ENCODE measurements at places on chromosomes 16 and 17.
A peak's percentile ranks its signal among the peaks of the same experiment; 100 is the strongest.

- DNase-seq, result no peak
Measured at GRCh38 chr17:66715745-66716156, 119.2 kb upstream of the CACNG5 start.

DNA sequence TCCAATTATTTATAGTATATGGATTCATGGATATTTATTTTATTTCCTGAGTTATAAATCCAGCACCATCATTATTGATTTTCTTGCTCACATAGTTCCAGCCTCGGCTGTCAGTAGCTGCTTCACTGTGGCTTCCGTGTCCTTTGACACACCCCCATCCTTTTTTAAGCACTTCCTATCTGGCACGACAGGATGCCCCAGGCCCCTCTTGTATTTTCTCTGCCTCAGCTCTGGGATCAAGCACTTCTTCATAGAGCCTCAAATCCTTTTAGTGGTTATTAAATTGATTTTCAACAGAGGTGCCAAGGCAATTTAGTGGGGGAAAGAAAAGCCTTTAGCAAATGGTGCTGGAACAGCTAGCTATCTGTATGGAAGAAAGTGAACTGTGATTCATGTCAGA, 59.8 kb downstream of the GAN start:
- no peak for DNase-seq

DNA sequence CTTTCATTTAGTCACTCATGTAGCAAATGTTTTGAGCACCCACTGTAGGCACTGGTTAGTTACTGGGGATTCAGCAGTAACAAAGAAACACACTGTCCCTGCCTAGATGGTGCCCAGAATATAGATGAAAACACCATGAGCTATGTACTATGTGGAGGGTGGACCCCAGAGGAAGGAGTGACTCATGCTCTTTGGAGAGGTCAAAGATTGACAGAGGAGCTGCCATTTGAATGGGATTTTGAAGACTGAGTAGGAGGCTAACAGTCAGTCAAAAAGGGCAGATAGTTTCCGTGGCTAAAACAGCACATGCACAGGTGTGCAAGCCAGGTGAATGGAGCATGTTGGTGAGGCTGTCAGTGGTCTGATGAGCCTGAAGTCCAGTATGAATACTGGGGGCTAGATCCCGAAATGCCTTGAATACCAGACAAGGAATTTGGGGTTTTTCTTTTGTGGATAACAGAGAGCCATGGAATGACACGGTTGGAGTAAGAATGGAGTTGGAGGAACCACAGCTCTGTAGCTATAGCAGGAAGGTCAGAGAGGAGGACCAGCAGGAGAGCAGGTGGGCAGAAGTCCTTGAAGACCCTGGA, 6.1 kb downstream of the IL21R start:
- no peak for DNase-seq

GRCh38 chr17:78815696-78816095, 24.9 kb downstream of the USP36 start:
- DNase-seq, result no peak

GRCh38 chr17:63173903-63174302, 207.9 kb downstream of the TANC2 start:
- DNase-seq, result no peak

DNA sequence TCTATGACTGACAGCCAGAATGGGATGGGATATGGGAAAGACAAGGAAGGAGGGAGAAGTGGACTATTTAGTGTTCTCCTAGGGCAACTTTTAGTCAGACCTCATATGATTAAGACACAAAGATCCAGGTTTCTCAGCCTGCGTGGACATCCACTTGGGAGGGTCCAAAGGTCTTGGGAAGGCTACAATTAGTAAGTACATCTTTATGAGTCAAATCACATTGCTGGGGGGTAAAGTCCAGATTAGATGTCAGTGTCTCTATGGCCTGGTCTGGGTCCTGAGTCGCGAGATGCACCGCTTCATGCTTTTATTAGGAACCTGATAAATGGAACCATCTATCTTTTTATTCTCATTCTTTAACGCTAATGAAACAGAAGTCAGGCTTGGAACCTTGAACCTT, 378.4 kb upstream of the ASIC2 start:
- no peak for DNase-seq

- peak; percentile 55 for DNase-seq
Measured at GRCh38 chr16:80569440-80570105, 28.8 kb downstream of the DYNLRB2 start.

DNA sequence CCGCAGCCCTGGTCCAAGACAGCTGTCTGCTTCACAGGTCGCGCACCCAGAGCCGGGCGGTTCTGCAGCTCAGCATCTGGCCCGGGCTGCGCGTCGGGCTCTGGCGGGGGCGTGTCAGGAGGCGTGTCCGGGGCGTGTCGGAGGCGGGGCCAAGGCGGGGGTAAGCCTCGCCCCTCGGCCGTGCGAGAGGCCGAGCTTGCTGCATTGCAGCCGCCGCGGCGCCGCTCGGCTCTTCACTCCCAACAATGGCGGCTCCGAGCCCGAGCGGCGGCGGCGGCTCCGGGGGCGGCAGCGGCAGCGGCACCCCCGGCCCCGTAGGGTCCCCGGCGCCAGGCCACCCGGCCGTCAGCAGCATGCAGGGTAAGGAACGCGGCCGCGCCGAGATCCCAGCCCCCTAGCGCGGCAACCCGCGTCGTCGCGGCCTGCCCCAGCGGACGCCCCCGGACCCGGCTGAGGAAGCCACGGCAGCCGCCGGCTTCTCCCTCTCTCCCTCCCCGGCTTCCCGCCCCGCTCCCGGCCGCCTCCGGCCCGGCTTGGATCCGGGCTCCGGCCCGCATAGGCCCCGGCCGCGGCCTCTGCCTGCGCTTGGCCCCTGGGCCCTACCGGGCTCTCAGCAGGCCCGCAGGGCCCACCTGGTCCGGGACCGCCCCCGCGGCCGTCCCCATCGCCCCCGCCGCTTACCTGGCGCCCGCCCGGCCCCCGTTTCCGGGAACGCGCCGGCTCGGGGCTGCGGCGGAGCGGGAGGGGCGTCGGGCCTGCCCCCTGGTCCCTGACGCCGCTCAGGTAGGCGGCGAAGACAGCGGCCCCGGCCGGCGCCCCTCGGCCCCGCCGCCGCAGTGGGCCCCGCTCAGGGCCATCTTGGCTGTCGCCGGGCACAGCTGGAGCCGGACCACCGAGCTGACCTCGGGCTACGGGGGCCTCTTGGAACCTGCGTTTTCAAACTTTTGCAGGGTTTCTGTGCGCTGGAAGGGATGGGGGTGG, at the start of gene MAP2K4:
Gene MAP2K4, plus strand, starts transcription at position 236 of the 981 bp plus-strand sequence. Its CDS starts 10 bp downstream, at position 246.
- DNase-seq, result peak; percentile 91

DNA sequence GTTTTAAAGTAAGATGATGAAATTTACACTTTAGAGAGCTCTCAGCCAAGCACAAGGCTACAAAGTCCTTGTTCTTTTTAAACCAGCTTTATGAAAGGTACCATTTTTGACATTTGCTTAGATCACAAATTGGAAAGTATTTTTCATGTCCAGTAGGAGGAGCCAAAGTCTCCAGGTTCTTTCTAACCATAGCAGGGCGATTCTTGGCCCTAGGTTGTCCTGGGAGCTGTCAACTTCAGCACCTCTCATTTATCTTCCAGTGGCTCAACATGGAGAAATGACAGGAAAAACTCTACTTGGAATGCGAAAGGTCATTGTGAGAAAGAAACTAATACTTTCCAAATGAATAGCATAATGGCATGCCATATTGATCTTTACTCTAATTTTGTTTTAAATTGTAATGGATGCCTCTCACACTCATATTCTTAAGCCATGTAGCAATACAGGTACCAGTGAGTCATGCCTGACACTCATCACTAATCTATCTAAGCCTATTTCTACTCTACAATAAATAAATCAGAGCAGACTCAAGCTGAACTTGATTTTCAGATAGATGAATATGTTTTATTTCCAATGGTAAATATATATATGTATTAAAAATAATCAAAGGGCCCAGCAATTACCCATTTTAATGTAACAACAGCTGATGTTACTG, 919.1 kb upstream of the EEF2KMT start:
- no peak for DNase-seq

DNA sequence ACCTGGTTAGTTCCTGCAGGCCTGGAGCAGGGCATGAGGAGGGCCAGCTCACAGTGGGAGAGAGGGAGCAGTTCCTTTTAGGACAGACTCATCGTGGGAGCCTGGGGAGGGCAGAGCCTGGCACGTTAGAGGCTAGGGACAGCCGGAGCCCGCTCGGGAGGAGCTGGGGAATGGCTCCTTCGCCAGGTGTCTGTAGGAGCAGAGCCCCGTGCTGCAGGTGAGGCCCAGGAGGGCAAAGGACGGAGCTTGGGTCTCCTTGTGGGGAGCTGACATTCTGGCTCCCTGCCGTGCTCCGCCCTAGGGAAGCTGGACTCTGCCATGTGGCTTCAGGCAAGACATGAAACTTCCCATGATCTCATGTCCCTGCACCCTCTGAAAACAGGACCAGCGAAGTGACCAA, 18.7 kb upstream of the MTSS2 start:
- DNase-seq, result no peak

- DNase-seq, result no peak
Measured at GRCh38 chr17:79938336-79939093, 97.2 kb downstream of the TBC1D16 start.

- DNase-seq, result no peak
Measured at GRCh38 chr17:34151102-34151501, 104.0 kb upstream of the CCL2 start.

GRCh38 chr17:55334881-55335540, 70.3 kb downstream of the HLF start:
- no peak for DNase-seq

DNA sequence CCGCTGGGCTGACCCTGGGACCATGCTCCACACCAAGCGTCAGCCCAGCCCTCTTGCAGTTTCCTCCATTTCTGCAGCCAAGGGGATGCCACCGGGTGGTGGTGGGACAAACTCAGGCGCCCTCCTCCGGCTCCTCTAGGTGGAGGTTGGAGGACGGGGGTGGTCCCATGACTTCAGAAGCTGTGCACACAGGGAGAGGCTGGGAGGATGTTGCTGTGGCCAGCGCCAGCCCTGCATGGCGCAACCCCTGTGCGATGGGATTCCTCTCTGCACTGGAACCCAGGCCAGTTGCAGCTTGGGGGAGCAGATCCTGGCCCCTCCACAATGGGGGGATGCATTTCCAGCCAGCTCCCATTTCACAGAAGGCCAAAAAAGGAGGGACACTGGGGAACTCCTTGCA, 246.5 kb downstream of the C16orf95 start:
- no peak for DNase-seq

DNA sequence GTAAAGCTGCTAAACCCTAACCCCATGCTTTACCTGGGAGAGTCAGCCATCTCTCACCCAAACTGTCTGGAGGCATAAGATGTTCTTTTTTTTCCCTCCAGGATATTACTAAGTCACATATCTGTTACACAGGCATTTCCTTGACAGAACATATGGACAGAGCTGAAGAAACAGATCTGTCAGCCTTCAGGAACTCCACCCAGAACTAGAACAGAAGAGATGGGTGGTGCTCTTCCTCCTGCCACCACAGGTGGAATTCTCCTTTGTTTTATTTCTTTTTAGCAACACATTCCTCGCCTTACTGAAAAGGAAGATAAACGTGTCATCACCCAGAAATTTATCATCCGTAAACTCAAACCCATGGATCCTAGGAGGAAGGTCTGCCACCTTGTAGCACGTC, 8.8 kb downstream of the MYCBPAP start:
- no peak for DNase-seq

- DNase-seq, result no peak
Measured at GRCh38 chr16:24011237-24011636, 175.5 kb downstream of the PRKCB start.

DNA sequence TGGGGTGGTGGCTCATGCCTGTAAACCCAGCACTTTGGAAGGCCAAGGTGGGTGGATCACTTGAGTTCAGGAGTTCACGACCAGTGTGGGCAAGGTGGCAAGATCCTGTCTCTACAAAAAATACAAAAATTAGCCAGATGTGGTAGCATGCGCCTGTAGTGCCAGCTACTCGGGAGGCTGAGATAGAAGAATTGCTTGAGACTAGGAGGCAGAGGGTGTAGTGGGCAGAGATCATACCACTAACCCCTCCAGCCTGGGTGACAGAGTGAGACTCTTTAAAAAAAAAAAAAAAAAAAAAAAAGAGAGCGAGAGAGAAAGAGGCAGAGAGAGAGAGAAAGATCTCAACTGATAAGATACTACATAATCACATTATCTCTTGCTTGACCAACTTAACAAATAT, 45.9 kb downstream of the KANSL1 start:
- no peak for DNase-seq

GRCh38 chr17:4582101-4582501, 2.2 kb upstream of the SMTNL2 start:
- DNase-seq, result no peak

- DNase-seq, result no peak
Measured at GRCh38 chr17:43906951-43907424, 348 bp downstream of the MPP2 start.

DNA sequence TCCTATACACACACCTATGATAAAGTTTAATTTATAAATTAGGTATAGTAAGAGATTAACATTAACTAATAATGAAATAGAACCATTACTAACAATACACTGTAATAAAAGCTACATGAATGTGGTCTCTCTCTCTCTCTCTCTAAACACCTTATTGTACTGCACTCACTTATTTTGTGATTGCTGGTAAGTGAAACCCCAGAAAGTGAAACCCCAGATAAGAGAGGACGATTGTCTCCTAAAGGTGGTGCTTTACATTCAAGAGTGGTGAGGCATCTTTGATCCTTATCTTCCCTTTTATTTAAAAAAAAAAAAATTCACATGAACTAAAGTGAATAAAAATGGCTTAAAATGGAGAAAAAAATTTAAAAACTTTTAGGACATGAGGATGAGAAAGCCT, 80.1 kb upstream of the TRAP1 start:
- no peak for DNase-seq

DNA sequence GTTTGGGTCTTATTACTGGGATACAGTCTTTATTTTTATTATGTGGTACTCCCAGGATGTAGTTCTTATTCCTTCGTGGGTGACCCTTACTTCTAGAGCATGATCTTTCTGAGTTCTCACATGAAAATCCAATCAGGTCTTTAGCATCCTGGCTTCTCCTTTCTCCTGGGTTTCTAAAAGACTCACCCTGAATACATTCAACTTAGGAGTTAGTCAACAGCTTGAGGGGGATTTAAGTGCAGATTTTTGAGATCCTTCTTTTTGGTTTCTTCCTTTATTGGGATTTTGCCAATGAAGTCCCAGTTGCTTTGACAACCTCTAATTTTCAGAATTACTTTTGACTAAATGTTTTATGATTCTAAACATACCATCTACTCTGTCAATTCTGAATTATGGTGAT, 68.2 kb downstream of the SIAH1 start:
- DNase-seq, result no peak

DNA sequence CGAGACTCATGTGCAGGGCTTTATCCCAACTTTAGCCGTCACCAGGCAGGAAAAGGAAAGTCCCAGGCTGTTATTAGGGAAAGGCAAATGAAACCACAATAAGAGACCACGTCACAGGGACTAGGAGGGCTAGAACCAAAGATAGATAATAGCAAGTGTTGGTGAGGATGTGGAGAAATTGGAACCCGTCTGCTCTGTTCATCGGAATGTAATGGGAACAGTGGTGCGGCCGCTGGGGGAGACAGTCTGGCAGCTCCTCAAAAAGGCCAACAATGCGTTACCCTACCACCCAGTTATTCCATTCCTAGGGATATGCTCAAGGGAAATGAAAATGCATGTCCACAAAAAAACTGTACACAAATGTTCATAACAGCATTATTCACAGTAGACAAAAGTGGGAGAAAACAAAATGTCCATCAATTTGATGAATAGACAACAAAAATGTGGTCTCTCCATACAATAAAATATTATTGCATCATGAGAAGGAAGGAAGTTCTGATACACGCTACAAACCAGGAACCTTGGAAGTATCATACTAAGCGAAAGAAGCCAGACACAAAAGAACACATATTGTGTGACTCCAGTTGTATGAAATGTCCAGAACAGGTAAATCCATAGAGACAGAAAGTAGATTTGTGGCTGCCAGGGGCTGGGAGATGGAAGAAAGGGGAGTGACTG, 19.5 kb upstream of the USP10 start:
- DNase-seq, result no peak

GRCh38 chr16:50121278-50121677, 31.8 kb upstream of the TENT4B start:
- no peak for DNase-seq
